Activated naive CD4-positive, alpha-beta T cell treated with anti-CD3 and anti-CD28 coated beads, Interleukin-2, amount 50 U/mL, for 16 hours (primary cell): ENCODE measurements at places on chromosomes 16 and 17.

GRCh38 chr17:50198026-50198669 lies 3.3 kb downstream of the COL1A1 start:
- peak; percentile 64 for DNase-seq

- DNase-seq, result no peak
Observed at GRCh38 chr16:78001451-78002025, 20.8 kb upstream of the CLEC3A start.

GRCh38 chr16:69013991-69014390 lies 91.5 kb upstream of the HAS3 start:
- DNase-seq, result no peak

DNA sequence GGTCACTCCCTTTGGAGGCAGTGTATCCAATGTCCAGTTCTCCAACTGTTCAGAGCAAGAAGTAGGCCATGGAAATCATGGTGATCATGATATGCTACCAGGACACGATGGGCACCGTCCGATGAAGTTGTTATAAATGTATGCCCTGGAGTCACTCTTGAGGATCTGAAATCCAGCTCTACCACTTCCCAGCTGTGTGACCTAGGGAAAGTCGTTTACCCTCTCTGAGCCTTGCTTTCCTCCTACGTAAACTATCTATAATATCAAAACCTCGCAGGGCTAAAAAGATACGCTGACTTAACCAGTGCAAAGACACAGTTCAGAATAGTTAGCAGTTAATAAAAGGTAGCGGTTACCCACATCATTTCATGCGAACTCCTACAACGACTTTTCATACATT lies 194.2 kb downstream of the XYLT1 start:
- DNase-seq, result no peak

DNA sequence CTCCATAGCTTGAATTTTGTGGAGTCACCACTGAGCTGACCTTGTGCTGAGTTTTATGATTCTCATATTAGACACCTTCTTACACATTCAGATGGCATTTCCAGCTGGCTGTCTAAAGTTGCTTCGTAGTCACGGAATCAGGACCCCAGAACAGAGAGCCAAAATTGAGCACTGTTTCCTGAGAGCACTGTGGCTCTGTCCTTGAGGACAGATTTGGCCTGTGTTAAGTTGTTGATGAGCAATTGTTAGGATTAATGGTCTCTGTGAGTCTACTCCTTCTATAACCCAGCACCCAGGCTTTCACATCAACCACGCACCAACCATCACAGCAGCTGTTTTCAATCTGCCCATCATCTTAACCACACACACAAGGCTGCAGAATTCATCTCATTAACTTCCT lies 277.5 kb upstream of the HSBP1 start:
- DNase-seq, result no peak

GRCh38 chr16:12293017-12293618 lies 316.6 kb downstream of the SNX29 start:
- DNase-seq, result no peak

DNA sequence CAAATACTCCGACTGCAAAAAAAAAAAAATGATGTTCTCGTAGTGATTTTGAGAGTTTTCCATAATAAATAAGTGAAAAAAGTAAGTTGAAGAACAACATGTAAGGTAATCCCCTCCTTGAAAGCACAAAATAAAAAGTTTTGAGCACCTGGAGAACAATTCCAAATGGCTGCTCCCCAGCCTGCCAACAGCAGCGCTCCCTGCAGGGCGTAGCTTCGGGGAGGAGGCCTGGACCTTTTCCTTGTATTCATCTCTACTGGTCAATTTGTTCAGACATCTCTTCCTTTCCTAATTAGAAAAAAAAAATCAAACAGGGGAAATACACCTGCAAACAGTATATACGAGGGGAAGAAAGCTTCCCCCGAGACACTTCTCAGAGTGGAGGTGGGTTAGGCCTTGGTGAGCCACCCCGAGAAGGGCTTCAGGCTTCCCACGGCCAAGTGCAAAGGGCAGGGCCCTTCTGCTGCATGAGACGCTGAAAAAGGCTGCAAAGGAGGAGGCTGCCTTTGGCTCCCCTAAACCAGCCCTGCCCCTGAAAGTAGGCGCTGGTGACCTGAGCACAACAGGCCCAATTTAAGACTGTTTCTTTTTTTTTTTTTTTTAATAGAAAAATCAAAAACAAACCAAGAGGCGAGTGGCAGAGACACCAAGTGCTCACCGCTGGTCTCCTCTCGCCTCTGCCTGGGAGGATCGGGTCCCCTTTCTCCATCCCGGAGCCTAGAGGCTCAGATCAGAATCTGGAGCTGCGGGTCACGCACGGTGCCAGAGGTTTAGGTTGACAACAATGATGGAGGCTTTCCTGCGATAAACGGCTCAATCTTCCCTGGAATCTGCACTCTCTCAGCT lies 193.1 kb upstream of the FOXF1 start:
- no peak for DNase-seq

- no peak for DNase-seq
Observed at GRCh38 chr16:56525236-56525635, 5.4 kb upstream of the BBS2 start.

DNA sequence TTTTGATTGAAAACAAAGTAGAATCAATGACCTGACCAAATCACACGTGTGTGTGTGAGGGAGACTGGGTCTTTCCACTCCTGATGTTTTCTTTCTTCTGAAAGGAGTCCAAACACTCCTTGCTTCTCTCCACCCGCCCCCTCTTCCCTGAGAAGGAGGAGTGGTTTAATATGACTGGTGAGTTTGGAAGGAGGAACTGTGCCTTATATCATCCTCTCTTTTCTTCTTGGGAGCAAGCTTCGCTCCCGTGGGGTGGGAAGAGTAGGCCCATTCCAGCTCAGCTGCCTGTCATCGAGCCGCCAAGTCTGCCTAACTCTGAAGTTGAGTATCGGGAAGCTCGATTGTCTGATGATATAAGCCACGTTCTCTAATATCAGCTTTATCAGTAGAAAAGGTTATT lies 96.5 kb downstream of the YPEL2 start:
- no peak for DNase-seq

DNA sequence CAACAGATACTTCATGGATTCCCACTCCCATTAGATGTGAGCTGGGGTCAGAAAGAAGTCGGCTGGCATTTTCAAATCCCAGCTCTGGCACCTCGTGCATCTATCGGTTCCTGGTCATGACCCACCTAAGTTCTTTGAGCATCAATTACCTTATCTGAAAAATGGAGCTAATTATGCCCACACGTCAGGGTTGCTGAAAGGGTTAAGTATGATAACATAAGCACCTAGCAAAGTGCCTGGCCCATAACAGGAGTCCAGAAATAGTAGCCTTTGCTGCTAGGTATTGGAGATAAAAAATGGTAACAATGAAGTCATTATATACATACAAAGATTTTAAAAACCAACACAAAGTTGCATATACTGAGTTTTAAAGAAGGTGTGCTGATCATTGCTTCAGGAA lies 14.1 kb upstream of the GNA13 start:
- no peak for DNase-seq

DNA sequence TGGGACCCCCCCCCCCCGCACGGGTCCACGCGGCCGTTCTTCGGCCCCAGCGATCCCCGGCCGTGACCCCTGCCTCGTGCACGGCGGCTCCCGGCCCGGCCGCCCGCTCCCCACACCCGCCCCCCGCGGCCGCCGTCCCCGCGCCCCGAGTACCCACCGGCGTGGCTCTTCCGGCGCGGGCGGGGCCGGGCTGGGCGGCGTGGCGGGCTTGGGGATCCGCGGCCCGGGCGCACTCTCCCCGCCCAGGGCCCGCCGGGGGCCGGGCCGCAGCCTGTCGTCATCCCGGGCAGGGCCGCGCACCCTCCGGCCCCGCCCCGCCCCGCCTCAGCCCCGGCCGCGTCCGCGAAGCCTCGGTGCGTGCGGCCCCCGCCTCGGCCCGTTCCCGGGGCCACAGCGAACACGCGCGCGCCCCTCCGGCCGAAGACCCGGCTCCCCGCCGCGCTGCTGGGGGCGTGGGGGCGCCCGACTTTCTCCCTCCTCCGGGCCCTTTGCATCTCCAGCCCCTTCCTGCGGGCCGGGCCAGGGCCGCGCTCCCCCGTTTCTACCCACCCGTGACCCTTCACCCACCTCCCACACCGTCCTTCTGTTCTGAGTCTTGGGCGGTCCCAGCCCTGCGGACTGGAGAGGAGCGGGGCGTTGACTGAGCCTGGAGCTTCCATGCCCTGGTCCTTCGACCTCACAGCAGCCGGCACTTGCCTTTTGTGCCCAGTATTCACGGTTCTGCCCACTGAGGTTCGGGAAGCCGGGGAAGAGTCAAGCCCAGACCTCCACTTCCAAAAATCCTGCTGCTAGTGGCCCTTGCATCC lies 840 bp downstream of the MYO1C start:
- no peak for DNase-seq

- DNase-seq, result no peak
Observed at GRCh38 chr17:45369421-45369820, 52.6 kb upstream of the MAP3K14 start.

- no peak for DNase-seq
Observed at GRCh38 chr17:18004345-18004744, 31.7 kb downstream of the DRC3 start.

DNA sequence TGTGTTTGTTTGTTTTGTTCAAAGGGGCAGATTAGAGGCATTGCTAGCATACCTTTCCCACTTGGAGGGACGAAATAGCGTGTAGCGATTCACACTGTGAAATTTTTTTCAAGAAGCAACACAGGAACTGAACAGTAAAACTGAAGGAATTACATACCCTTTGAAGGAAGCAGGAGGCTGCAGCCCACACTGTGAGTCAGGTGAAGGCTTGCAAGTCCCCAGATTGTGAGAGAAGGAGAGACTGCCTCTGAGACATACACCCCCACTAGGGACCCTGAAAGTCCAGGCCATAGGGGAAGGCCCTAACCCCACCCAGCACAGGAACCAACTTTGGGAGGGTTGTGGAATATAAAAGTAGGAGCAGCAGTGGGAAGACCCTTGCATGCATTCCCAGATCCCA lies 69.6 kb upstream of the HS3ST3A1 start:
- no peak for DNase-seq

- no peak for DNase-seq
Observed at GRCh38 chr17:66755101-66755943, 79.6 kb upstream of the CACNG5 start.

- no peak for DNase-seq
Observed at GRCh38 chr16:60788631-60789030, 1247.6 kb downstream of the CDH8 start.

- DNase-seq, result no peak
Observed at GRCh38 chr16:27685807-27686206, 135.9 kb downstream of the KATNIP start.

- no peak for DNase-seq
Observed at GRCh38 chr16:53090591-53091411, 36.0 kb downstream of the CHD9 start.

DNA sequence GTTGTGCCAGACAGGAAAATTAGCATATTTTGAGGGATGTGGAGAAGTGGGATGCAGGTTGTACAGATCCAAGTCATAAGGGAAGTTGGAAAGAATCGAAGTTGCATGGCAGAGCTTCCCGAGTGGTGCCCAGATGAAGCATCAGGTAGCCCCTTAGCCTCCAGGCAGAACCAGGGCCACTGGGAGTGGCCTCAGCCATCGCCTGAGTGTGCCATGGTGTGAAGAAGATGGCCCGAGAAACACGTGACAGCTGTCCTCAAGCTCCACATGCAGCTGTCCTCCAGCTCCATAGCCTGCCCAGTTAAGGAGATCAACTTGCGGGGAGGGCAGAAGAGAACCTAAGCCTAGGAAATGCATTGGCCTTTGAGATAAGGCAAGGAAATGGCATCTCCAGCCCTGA lies 33.5 kb downstream of the TMC6 start:
- DNase-seq, result no peak

DNA sequence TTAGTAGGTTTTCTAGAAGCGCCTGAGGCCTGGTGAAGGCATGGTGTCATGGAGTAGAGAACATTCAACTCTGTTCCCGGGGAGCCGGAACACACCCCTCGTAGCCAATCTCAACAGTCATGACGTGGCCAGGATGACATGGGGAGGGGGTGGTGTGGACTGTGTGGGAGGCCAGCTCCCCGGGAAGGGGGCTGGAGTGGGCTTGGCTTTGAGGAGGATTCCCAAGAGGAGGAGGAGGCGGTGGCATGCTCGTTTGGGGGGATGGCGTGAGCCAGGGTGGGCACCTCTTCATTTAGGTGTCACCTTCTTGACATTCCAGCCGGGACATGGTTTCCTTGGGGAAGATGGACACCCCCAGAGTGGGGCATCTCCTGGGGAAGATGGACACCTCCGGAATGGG lies 257.5 kb downstream of the SEC14L1 start:
- DNase-seq, result no peak

DNA sequence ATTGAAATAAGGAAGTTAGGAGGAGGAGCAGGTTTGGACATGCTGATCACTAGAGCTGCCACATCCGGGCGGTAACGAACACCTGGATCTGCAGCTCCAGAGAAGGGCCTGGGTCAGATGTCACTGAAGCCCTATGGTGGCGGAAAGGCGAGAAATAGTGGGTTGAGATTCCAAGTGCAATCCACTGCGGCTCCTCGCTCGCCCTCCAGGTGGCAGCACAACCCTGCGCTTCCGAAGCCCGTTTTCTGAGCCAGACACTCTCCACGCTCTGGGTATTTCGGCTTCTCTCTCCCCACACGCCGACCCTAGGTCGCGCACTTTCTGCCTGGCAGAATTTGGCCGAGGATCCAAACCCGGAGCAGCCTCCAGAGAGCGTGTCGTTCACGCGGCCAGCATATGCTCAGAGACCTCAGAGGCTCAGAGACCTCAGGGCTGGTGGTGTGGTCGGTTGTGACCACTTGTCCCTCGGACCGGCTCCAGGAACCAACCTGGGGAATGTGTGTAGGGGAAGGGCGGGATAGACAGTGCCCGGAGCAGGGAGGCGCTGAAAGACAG lies 922 bp upstream of the SLC2A4 start:
- peak; percentile 86 for DNase-seq

DNA sequence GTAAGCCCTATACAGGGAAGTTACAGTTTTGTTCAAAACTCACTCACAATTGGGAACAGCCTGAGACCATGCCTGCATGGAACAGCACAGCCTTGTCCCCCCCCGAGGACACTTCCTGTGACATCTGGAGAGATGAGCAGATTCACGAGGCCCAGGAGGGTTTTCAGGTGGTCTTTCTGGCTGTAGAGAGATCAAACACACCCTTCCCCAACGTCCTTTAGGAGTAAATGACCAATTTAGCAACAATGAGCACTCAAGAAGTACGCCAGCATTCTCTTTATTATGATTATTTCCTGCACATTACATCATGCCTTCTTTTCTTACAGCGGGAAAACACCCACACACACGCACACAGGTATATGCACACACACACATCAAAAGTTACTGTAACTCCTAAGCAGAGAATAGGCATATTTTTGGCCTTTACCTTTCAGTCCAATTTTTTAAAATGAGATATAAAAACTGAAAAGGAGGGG lies 39.0 kb downstream of the ADCY9 start:
- DNase-seq, result peak; percentile 29

GRCh38 chr17:30296499-30297080 lies 4.8 kb upstream of the BLMH start:
- no peak for DNase-seq

DNA sequence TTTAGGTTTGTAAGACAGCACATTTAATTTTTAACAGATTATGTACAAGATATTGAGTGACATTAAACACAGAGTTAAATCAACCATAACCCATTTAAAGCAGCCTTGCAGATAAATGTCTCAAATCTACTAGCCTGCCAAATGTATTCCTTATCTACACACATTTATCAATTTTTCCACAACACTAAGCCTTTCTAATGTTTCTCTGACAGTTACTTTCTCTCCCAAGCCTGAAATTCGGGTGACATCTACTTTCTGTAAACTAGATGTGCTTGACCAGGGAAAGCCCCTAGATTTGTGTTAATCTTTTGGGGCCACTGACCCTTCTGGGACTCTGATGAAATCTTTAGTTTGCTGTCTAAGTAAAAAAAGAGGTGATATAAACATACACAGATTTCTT lies 69.0 kb downstream of the CDH13 start:
- DNase-seq, result no peak

- no peak for DNase-seq
Observed at GRCh38 chr17:55266958-55267688, 2.4 kb downstream of the HLF start.
